ENCODE measurements at places on chromosomes 7 and 10.

- no peaks in the 10 kb centered on the region for H3K27me3 ChIP-seq
- DNase-seq = no peak
- H3K36me3 ChIP-seq = no peaks in the 10 kb centered on the region
- H3K4me1 ChIP-seq = no peaks in the 10 kb centered on the region
- H3K27ac ChIP-seq = no peak overlapping the region
- H3K4me3 ChIP-seq = no peak overlapping the region
Observed at GRCh38 chr10:108385963-108386362, 1221.5 kb upstream of the SORCS1 start.

DNA sequence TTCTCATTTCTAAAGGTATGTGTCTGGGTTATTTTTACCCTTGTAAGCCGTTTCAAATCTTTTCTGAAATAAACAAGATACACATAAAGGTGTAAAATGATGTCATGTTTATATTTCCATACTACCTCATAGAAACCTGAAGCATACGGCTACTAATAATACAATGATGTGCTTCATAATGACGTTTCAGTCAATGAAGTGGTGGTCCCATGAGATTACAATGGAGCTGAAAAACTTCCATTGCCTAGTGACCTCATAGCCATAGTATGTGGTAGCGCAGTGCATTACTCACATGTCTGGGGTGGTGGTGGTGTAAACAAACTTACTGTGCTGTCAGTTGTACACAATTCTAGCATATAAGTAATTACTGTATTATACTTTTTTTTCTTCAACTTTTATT lies 24.9 kb downstream of the EPDR1 start:
- no peaks in the 10 kb centered on the region for H3K36me3 ChIP-seq
- H3K4me3 ChIP-seq = no peak overlapping the region
- H3K27me3 ChIP-seq = no peaks in the 10 kb centered on the region
- H3K4me1 ChIP-seq = no peaks in the 10 kb centered on the region

GRCh38 chr7:767580-767940 lies 40.5 kb upstream of the PRKAR1B start:
- H3K36me3 ChIP-seq = peaks cover 27% of the 10 kb centered on the region
- no peaks in the 10 kb centered on the region for H3K4me1 ChIP-seq
- H3K27me3 ChIP-seq = no peaks in the 10 kb centered on the region
- no peak overlapping the region for H3K27ac ChIP-seq

GRCh38 chr10:31778627-31779026 lies 150.0 kb downstream of the ARHGAP12 start:
- no peak for DNase-seq
- no peaks in the 10 kb centered on the region for H3K4me1 ChIP-seq
- H3K36me3 ChIP-seq = no peaks in the 10 kb centered on the region
- H3K27me3 ChIP-seq = no peaks in the 10 kb centered on the region
- no peak overlapping the region for H3K4me3 ChIP-seq

DNA sequence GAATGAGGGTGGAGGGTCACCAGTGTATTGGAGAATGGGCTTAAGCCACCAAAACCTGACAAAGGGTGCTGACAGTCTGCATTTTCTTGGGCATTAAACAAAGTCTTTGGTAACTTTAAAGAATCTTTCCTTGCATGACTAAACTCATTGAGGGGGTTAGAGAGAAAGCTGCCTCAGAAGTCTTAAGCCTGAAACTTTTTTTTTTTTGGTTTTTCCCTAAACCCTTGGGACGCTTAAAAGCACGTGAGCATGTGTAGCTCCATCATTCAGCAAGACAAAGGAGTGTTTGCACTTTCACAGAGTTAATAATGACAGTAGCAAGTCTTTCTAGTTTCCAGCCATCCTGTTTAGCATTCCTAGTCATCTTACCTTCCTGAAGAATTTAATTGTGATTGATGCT lies 110.7 kb downstream of the LRMDA start:
- H3K27me3 ChIP-seq = peaks cover 6% of the 10 kb centered on the region
- DNase-seq = no peak
- no peak overlapping the region for H3K27ac ChIP-seq
- no peaks in the 10 kb centered on the region for H3K36me3 ChIP-seq
- no peaks in the 10 kb centered on the region for H3K4me1 ChIP-seq

DNA sequence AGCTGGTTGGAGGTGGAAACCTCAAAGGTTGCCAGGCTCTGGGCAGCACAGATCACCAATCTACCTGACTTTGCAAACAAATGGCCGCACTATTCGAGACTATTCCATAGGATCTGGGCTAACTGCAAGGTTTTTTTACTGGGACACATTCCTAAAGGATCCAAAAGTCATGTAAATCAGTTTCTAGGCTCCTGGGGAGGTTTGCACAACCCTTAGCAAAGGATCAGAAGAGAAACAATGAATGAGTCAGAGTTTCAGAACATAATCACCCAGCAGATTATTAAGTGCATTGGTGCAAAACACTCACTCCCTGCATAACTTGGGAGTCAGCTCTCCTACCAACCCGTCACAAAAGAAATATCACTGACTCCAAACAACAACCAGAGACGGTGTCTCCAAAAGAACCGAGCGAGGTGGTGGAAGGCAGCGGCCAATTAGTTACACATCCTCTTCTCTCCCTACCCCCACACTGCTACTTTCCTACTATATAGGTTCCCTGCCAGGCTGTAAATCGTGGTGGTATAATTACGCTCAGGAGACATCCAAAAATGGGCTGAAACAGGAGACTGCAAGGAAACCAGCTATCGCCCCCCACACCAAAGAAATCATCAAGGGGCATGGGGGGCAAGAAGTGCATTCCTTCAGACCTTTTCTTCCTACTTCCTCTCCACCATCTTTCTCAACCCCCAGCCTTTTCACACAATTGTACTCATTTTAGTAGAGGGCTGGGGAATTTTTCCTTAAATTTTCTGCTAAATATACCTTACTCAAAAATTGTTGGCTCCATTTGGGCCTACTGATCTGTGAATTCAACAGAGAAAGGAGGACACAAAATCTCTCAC lies 3.2 kb downstream of the UBE2H start:
- peak overlapping the region; percentile 89 for H3K27ac ChIP-seq
- peaks cover 42% of the 10 kb centered on the region for H3K4me1 ChIP-seq
- no peaks in the 10 kb centered on the region for H3K27me3 ChIP-seq
- DNase-seq = no peak
- peaks cover 4% of the 10 kb centered on the region for H3K36me3 ChIP-seq

GRCh38 chr7:87345962-87346371 lies 503 bp downstream of the CROT start:
- H3K4me1 ChIP-seq = peaks cover 35% of the 10 kb centered on the region
- no peak for DNase-seq
- peak overlapping the region; percentile 87 for H3K4me3 ChIP-seq
- H3K27me3 ChIP-seq = no peaks in the 10 kb centered on the region
